Mesothelial cell of epicardium (in vitro differentiated cells): ENCODE measurements at places on chromosomes 12 and 14. TPM values are rescaled to one million over a fixed set of nuclear protein-coding genes. Genes with fewer than 3 reads are reported as not detected.

DNA sequence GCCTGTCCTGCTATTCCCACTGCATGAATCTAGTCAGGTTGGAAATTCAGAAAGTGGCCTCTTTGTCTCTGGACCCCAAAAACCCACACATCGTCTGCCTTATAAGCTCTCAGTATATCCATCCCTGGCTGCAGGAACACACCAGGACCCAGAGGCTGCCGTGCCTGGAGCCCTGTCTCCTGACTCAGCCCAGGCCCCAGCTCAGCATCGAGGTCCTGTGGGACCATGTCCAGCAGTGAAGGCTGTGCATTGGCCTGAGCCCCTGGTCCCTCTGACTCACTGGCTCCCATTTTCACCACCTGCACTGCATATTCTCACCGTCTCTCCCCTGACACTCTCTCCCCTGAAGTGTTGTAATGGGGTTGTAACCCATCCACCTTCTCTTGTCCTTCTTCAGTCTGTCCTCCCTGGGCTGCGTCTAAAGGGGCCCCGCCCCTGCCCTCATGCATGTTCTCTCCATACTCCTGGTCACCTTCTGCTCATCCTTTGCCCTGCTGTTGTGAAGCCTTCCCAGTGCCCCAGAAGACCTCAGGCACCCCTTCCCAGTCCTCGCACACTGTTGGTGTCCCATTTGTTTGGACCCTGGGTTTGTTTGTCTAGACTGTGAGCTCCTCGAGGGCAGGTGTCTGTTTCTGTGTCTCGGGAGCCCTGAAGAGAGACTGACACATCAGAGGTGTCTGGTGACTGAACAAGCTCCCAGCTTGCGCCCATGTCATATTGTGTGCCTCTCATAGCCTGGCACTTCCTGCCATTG lies 43.8 kb downstream of the EVL start:
- no peak overlapping the region for H3K27ac ChIP-seq
- no peaks in the 10 kb centered on the region for H3K36me3 ChIP-seq
- no peaks in the 10 kb centered on the region for H3K27me3 ChIP-seq
- peaks cover 27% of the 10 kb centered on the region for H3K4me1 ChIP-seq

DNA sequence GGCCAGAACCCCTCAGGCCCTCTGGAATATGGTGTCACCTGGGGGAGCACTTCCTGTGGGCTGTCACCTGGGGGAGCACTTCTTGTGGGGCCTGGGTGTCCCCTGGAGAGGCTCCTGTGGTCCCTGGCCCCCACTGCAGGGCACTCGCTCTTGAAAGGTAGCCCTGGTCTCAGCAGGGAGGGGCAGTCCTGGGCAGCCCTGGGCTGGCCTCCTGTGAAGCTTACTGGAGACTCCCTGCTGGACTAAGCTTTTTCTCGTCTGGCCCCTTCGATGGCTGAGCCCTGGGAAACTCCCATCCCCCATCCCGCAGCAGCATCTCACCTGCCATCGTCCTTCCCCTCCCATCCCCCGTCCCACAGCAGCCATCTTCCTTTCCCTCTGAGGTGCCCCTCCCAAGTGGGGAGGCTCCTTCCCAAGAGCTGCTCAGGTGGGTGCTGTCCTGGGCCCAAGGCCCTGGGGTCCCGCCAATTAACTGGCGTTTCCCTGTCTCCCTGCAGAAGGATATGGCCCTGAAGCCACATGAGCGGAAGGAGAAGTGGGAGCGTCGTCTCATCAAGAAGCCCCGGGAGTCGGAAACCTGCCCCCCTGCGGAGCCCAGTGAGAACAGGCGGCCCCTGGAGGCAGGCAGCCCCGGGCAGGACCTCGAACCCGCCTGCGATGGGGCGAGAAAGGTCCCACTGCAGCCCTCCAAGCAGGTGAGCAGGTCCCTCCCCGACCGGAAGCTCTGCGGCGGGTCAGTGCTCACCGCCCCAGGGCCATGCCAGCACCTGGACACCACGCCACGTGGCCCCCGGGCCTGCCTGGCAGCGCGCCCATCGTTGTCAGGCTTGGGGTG lies 17.9 kb downstream of the FBRSL1 start:
- no peak overlapping the region for H3K4me3 ChIP-seq
- DNase-seq = no peak
- H3K4me1 ChIP-seq = peaks cover 23% of the 10 kb centered on the region
- H3K27ac ChIP-seq = no peak overlapping the region

DNA sequence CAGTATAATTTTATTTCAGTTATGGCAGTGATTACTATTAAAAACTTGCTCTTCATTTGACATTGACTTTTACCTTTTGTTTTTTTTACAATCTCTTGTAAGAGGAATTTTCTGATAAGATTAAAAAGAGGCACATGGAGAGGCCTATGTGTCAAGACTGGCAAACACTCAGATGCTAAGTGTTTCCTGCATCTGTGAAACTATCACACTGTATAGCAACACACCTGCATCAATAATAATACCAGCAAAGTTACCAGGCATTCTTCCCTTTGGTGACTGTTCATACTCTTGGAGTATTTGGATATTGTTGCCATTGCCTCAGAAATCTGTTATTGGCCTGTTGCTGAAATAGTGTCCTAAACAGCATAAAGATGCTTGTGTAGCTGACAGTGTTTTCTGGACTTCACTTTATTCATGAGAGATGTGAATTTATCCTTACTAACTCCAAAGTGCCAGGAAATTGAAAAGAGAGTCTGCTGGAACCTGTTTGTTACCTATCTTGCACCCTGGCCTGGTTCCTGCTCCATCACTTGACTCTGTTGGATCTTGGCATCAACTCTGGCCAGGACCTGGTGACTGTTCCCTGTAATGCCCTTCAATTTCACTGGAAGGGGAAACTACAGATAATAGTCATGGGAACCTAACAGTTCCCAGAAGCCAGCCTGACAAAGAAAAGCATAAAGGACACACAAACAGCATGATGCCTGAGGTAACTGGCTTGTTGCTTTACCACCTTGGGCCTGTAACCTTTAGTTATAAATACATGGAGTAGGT lies 19.8 kb downstream of the SLC16A7 start:
- H3K27ac ChIP-seq = no peak overlapping the region
- no peak for DNase-seq
- H3K36me3 ChIP-seq = peaks cover 7% of the 10 kb centered on the region
- no peak overlapping the region for H3K4me3 ChIP-seq

DNA sequence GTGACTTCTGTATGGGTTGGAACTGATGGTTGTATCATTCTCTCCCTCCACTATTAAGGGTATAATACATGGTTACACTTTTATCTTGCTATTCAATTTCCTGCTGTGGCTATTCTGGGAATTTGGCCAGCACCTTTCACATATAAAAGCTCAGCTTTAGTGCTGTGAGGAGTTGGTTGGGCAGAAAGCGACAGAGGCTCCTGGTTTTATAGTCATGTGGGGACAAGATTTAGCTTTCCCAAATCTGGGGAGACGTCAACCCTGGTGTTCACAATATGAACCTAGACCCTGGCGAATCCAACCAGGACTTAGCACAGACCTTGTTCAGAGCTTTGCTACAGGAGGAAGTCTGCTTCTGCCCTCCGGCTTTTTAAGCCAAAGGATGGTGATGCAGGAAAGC lies 36.5 kb downstream of the FOS start:
- no peaks in the 10 kb centered on the region for H3K27me3 ChIP-seq
- H3K27ac ChIP-seq = peak overlapping the region; percentile 26
- H3K4me1 ChIP-seq = peaks cover 23% of the 10 kb centered on the region
- no peak overlapping the region for H3K4me3 ChIP-seq
- no peaks in the 10 kb centered on the region for H3K36me3 ChIP-seq
- no peak for DNase-seq

DNA sequence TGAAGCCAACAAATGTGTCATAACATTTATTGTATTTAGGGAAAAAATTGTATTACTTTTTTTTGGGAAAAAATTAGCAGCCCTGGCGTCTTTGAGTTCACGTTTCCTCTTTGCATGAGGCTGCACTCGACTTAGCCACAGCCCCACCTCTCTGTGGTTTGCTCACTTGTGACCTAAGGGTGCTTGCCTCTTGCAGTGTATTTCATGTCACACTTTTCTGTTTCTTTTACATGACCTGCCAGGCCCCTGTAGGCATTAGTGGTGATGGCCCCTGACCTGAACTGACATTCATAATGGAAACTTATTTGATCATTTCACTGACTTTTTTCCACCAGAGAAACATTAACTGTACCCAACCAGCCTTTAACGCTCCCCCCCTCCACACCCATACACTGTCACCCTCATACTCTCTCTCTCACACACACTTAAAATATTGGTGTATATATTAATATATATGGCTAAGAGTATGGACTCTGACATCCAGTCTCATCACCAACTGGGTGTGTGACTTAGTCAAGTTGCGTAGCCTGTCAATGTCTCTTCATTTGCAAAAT lies 122.9 kb downstream of the PRKCH start:
- peaks cover 8% of the 10 kb centered on the region for H3K4me1 ChIP-seq
- H3K4me3 ChIP-seq = no peak overlapping the region

DNA sequence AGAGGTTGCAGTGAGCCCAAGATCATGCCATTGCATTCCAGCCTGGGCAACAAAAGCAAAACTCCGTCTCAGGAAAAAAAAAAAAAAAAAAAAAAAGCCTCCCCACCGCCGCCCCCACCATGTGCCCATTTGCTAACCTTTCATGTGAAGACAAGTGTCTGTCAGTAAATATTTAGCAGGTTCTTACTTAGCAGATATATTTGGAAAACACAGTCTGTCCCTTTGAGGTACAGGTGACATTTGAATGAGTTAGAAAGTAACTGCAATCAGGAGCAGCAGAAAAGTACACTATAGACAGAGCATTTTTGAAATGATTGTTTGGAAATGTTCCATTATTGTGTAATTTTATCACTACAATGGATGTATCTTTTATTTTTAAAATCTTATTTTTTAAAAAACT lies 119.7 kb downstream of the FGD4 start:
- H3K4me1 ChIP-seq = peaks cover 9% of the 10 kb centered on the region
- DNase-seq = no peak
- H3K27me3 ChIP-seq = no peaks in the 10 kb centered on the region
- H3K36me3 ChIP-seq = no peaks in the 10 kb centered on the region
- H3K27ac ChIP-seq = no peak overlapping the region
- no peak overlapping the region for H3K4me3 ChIP-seq

Gene KRT73
- total RNA-seq = not detected in 3 replicates

Gene CCDC175
- 0.16 TPM in 1 of 3 replicates, not detected in the others for total RNA-seq

Gene WNT5B
- 54.4 to 58.3 TPM (median 56.2 TPM) in 3 replicates for total RNA-seq

Gene SLC4A8
- total RNA-seq = 17.5 to 21.2 TPM (median 17.6 TPM) in 3 replicates

Gene ANKRD13A
- 25.1 to 28.1 TPM (median 27.6 TPM) in 3 replicates for total RNA-seq

Gene CLEC1B
- total RNA-seq = 0.18 to 0.51 TPM (median 0.34 TPM) in 3 replicates
